Cardiac fibroblast (primary cell): ENCODE measurements at places on chromosomes 12 and 14.

GRCh38 chr12:97912943-97913342 lies 450.3 kb downstream of the RMST start:
- no peak for DNase-seq

- peak; percentile 67 for DNase-seq
These were observed 83.0 kb upstream of the FAR2 start for GRCh38 chr12:29066011-29066588.

DNA sequence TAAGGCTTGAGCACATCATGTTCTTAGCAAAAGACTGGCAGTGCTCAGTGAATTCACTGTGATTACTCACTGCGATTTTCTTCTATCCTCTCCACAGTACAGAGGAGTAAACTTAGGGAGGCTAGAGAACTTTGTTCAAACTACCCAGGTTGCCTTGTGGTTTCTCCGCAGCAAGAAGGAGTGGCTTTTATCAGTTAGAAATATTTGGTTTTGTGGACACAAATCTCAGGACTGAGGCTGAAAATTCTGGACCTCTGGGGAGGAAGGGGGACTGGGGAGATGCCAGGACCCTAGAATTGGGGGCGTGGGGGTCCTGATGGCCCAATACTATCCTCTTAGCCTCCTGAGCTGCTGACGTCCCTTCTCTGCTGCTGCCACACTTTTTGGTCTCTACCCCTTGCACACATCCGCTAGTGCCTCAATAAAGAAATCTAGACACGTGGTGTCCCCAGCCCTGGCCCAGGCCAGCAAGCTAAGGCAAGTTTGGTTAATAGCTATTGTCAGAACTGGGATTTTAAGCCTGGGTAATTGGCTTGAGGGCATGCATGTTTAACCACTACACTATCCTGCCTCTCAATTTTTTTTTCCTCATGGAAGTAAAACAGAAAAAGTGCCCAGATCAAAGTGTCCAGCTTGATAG lies 842 bp downstream of the OAS2 start:
- no peak for DNase-seq

DNA sequence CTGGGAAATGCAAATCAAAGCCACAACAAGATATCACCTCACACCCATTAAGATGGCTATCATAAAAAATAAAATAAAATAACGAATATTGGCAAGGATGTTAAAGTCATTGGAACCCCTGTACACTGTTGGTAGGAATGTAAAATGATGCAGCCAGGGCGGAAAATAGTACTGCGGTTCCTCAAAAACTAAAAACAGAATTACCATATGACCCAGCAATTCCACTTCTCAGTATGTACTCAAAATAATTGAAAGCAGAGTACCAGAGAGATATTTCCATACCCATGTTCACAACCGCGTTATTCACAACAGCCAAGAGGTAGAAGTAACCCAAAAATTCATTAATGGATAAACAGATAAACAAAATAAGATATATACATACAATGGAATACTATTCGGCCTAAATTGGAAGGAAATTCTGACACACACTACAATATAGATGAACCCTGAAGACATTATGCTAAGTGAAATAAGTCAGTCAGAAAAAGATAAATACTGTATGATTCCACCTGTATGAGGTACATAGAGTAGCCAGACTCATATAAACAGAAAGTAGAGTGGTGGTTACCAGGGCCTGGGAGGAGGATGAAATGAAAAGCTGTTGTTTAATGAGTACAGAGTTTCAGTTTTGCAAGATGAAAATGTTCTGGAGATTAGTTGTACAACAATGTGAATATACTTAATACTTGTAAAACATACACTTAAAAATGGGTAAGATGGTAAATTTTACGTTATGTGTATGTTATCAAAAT lies 84.6 kb downstream of the TXNDC16 start:
- no peak for DNase-seq

DNA sequence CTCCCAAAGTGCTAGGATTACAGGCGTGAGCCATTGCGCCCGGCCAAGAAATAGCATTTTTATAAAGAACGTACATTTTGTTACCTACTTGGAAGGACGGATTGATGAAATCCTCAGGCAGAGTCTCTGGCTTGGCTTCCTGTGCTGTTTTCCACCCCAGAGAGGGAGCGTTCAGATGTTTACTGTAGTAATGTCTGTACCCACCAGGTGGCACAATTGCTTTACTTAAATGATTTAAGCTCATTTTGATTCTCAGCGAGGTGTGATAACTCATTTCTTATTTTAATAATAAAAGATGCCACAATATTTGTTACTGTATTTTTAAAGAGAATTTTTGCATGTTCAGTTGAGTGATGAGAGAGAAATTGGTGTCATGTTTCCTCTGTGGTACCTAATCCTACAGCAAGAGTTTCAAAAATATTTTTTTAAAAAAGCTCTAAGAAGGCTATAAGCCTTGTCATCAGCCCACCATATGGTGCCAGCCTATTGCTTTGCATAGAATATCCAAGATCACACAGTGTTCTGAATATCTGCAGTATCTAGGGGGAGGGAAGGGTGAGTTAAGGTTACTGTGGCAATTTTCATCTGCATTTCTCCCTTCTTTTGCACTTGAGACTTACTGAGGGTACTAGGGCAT lies 82.6 kb upstream of the TRAF3 start:
- DNase-seq, result peak; percentile 86

- no peak for DNase-seq
These were observed 1.2 kb downstream of the SLCO1C1 start for GRCh38 chr12:20696181-20696905.

DNA sequence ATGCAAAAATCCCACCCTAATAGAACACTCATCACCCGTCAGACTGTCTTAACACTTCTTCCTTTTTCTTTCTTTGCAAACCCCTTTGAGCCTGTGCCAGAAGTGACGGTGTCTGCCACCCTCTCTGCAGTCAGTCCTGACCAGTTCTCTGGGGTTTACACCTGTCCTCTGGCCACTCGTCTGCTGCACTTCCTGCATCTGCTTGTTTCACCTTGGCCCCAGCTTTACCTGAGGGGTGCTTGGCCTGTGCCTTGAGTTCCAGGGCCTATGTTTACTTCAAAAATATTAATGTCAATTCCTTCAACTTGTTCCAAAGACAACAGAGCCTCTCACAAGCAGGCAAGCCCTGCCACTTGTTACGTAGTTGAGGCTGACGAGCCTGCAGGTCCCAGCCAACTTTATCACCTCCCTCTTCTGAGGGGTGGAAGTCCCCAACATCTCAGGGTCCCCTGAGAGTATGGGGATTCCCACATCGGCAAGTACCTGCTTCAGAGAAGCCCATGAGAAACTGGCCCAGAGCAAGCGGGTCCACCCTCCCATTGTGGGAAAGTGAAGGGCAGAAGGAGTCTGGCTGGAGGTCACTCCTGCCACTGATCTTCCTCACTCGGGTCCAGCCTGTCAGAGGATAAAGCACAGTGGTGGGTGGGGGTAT lies 205.4 kb downstream of the DAD1 start:
- no peak for DNase-seq

GRCh38 chr12:122687086-122687485 lies 16.1 kb downstream of the HCAR2 start:
- no peak for DNase-seq

- peak; percentile 62 for DNase-seq
These were observed 5.6 kb downstream of the KRR1 start for GRCh38 chr12:75505706-75506312.

- DNase-seq, result no peak
These were observed 501.2 kb downstream of the PCNX1 start for GRCh38 chr14:71408362-71409030.

DNA sequence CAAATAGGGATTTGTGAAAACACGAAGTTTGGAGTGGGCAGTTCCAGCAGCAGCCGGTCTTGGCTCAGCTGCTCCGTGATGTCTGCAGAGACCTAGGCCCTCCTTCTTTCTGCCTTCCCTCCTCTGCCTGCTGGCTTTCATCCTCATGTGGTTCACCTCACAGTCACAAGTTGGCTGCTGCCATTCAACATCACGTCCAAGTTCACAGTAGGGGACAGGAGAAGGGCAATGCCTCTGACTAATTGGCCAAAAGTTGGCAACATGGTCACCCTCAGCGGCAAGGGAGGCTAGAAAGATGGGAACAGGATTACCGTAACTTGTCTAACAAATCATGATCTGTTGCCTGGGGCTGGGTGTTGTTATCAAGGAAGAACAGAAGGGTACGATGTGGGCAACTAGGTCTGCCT lies 7.8 kb upstream of the CACNA2D4 start:
- no peak for DNase-seq

DNA sequence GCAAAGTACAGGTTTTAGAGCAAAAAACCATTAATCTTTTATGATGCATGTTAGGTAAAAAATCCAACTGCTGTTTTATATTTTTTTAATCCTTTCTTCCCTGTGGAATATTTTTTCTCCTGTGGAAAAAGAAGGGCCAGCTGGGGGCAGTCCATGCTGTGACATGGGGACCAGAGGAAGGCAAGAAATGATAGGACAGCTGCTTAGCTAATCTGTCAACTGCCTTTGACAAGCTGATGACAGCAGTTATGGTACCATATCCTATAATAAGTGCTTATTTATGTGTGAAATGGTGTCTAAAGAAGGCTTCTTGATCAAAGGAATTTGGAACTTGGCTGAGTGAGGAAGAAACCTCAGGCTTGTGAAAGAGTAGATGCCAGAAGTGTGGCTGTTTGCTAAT lies 452.4 kb upstream of the NOVA1 start:
- DNase-seq, result no peak

- DNase-seq, result no peak
These were observed 731.9 kb upstream of the FBXO33 start for GRCh38 chr14:40164083-40164482.

DNA sequence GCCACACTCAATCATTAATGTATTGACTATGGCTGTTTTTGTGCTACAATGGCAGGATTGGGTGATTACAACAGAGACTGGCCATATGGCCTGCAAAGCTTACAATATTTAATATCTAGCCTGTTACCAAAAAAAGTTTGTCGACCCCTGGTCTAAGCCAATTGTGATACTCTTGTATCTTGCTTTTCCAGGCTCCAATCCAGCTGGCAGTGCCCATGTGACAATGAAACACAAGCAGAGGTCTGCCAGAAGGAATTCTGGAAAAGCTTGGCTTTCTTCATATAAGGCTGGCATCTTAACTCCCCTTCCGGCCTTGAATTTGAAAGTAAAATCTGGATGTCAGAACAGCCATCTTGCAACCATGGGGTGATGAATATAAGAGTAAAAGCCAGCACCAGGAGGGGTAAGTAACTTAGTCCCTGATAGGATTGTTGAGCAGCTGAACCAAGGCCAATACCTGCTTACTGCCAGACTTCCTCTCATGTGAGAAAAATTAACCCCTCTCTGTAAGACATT lies 458.7 kb downstream of the TMTC2 start:
- no peak for DNase-seq

GRCh38 chr12:45348311-45348710 lies 132.4 kb downstream of the ANO6 start:
- DNase-seq, result no peak
